Left colon (tissue), 2 donors: ENCODE measurements at places on chromosomes 2 and 18. TPM values are rescaled to one million over a fixed set of nuclear protein-coding genes. Genes with fewer than 3 reads are reported as not detected.
A peak's percentile ranks its signal among the peaks of the same experiment; 100 is the strongest.

DNA sequence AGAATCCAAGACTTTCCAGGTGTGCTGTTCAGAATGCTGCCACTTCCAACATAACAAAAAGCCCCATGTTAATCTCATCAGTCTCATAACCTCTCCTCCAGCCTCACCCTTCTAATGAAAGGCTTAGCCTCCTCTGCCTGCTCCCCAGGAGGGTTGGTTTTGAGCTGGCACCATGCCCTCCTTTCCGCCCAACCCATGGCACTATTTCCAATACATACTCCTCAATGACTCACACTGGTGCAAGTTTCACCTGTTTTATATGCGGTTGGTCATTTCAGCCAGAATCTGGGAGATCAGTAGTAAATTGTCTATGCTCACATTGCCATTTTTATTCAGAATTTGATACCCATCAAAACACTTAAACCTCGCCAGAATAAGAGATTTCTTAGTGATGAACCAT, 157.6 kb upstream of the NRP2 start:
- no peak for DNase-seq

TMEM150A gene
- 10.8 TPM for total RNA-seq

DNA sequence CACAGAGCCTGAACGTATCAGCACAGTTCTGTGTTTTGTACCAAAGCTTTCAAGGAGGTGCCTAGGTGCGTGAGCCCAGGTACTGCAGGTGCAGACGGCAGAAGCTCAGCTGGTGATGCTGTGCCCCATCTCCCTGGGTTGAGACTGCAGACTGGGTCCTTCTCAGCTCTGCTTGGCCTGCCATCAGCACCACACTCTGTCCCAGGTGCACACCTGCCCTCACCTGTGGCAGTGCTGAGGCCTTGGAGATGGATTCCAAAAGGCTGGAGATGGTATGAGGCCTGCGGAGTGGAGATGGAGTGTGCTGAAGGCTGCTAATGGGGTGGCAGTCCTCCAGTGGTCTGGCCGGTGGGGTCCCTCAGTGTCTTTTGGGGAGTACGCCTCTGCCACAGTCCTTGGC, 9.3 kb downstream of the LDLRAD4 start:
- DNase-seq = no peak

FKBP1B gene
- total RNA-seq = 16.5 TPM

- DNase-seq = no peak
These were observed 28.2 kb upstream of the ITGAV start for GRCh38 chr2:186561467-186562208.

- no peak for DNase-seq
These were observed 195.3 kb upstream of the MEIS1 start for GRCh38 chr2:66239655-66240054.

DNA sequence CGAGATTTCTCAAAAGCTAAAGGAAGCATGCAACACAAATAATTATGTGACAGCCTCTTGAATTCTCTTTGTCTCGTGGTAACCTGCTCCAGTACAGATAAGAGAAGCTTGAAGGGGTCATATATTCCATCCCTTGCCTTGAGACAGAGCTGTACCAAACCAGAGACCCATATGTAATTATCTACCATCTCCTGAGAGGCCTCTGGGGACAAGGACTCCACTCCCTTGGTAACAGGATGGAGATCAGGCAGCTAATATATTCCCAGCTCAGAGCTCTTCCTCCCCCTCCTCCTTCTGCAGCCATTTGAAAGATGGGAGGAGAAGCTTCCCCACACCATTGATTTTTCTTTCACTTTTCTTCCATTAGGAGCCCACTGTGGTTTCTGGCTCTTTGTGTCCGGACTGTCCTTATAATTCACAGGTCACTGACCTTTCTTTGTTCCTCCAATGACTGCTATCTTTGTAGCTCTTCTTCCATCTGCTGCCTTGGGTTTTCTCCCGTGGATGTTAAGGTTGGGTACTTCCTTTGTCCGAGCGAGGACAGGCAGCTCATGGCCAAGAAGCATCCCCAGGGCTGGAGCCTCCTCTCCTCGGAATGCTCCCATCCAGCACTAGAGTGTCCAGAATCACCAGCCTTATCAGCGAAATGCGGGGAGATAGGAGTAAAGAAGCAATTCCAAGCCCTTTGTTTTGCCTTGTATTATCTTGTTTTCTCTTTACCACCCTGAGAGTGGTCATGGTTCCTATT, 72.6 kb upstream of the STPG4 start:
- no peak for DNase-seq

- no peak for DNase-seq
These were observed 27.5 kb downstream of the ARL4C start for GRCh38 chr2:234469251-234469845.

- no peak for DNase-seq
These were observed 32.0 kb downstream of the ANKMY1 start for GRCh38 chr2:240525802-240526201.

MAP3K19 gene
- not detected for total RNA-seq

GCG gene
- 55.2 TPM for total RNA-seq

SPP2 gene
- not detected for total RNA-seq

UGT1A4 gene
- total RNA-seq = 4.0 TPM

POTEF gene
- not detected for total RNA-seq

PSMD1 gene
- total RNA-seq = 81.3 TPM

DNA sequence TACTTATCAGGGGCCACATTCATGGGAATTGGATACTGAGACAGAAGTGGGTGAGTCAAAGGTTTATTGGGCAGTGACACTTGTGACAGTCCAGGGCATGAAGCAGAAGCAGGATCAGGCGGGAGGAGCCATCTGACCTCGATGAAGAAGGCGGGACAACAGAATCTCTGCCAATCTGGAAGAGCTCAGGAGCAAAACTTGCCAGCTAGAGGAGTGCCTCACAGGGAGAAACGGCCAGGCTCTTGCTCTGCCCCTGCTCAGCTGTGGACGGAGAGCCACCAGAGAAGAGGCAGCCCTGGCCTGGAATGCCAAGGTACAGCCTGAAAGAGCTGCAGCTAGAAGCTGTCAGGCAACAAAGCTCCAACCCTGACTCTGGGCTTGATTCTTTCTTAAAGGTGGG, 16.9 kb downstream of the DAW1 start:
- peak; percentile 32 for DNase-seq

SDC1 gene
- 159 TPM for total RNA-seq

LYPD1 gene
- 0.28 TPM for total RNA-seq

GRCh38 chr2:218858138-218858445, 1.5 kb upstream of the WNT6 start:
- no peak for DNase-seq

UGT1A8 gene
- total RNA-seq = 25.1 TPM

DNA sequence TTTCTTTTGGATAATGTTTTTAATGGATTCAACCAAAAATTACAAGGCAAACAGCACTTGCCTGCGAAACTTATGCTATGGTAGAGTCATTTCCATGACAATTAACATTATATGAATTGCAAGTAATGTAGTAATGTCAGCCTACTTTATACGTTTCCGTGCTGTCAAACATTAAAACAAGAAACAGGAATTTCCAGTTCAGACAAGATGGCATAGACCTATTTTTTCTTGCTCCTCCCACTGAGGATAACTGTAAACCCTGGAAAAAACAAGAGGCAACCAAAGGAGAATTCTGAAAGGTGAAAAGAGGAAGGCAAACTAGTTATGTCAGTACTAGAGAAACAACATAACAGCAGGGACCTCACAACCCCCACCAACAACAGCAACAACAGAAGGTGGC, 170.7 kb downstream of the DIS3L2 start:
- DNase-seq = no peak

DNA sequence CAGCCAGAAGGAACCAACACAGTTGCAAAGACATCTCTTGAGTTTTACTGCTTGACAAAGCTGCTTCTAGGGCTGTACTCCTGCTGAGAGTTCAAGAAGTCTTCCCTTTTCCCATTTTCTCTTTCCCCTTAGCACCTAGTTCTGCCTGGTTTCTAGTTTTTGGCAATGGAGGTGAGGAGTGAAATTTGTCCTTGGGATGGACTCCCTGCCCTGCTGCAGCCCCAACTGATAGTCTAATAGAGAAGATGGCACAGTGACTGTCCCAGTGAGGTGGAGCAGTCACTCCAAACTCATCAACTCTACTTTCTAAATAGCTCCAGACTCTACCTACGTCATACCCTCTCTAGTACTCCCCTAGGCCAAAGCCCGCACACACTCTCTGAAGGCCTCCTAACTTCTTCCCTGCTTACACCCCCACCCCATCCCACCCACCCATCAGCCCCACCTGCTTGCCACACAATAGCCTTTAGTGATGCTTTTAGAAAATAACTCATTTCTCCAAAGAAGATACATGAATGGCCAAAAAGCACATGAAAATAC, 164.4 kb downstream of the DDX1 start:
- no peak for DNase-seq

DNA sequence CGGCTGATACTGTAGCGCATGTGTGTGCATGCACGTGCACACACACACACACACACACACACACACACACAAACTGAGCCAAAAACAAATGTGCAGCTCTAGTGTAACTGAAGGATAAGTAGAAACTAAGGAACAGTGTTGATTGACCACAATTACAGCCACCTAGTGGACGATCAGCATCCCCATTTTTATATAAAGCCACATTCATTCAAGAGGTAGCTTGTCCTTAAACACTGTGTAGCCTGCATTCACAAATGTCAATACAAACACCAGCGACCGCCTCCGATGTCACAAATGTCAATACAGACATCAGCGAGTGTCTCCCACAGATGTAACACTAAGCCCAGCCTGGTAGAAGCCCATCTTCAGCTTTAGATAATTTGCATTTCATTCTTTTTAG, 167.4 kb downstream of the PTGR3 start:
- no peak for DNase-seq

GRCh38 chr18:44841752-44842587, 161.3 kb downstream of the SETBP1 start:
- DNase-seq = no peak

GRCh38 chr2:171742760-171743159, 55.5 kb downstream of the DYNC1I2 start:
- DNase-seq = no peak

DNA sequence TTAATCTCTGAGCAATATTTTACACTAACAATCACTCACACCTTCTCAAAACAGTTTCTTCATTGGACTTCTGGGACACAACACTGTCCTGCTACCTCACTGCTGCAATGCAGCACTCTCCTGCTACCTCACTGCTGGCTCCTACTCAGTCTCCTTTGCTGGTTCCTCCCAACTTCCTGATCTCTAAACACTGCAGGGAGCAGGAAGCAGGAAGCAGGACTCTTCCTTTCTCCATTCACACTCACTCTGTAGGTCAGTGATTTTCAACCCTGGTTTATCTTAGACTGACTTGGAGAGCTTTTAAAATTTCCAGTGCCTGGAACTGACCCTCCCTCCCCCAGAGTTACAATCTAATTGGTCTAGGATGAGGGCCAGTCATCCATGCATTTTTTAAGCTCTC, 243.4 kb upstream of the RBBP8 start:
- DNase-seq = no peak

- no peak for DNase-seq
These were observed 143.6 kb upstream of the ZNF521 start for GRCh38 chr18:25495606-25496005.

DNA sequence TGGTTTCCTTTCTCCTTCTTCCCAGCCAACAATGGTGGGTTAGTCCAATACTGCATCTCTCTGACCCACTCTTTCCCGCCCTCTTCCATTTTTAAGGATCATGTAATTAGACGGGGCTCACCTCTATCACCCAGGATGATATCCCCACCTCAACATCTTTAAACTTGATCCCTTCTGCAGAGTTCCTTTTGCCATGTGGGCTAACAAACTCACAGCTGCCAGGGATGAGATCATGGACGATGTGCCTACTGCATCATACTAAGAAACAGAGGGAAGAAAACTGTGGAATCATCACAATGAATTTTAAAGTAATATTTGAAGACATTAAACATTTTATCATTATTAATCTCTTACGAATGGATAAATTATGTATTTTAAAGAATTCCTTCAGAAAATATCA, 183.5 kb downstream of the RDH14 start:
- DNase-seq = no peak

DNA sequence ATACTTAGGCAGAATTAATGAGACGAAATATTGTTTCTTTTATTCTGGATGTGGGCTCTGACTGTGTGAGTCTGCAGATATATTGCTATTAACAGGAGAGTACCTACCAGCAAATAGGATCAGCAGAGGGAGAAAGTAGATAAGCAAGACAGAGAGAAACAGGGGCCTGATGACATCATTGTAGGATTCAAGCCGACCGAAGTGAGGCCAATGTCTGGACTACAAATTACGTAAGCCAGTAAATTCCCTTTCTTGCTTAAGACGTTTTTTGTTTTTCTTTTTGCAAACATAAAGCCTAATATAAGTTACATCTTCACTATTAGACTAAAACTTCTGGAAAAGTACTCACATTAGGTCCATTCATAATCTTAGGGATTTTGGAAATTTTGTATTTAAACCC, 21.4 kb upstream of the PTPRM start:
- DNase-seq = no peak

DNA sequence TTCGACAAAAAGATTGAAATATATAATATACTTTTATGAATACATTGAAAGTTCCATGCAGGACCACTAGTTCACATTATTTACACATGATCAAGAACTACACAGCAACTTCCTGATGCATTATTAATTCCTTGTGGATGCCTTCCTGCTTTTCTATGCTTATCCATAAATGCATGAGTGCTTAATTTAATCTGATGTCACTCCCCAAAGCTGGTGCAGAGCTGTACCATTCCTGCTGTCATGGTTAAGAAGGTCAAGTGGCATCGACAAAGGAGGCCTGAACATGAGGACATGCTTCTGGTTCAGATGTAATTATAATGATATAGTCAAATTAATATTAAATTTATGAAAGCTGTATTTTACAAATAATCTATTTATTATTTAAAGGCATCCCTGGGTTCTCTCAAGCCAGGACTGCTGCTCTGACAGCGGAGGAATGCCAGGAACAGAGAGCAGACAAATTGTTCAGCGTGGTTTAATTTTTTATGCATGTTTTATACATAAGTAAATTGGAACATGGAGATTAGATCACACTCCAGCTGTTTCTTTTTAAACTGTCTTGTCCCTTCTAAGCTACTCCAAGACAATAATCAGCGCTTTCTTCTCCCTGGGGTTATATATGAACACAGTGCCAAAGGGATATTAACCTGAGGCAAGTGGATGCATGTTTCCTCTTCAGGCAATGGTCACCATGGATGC, 307.3 kb upstream of the CNTNAP5 start:
- DNase-seq = no peak

- DNase-seq = peak; percentile 20
These were observed 16.7 kb downstream of the CAPN10 start for GRCh38 chr2:240603081-240603835.

DNA sequence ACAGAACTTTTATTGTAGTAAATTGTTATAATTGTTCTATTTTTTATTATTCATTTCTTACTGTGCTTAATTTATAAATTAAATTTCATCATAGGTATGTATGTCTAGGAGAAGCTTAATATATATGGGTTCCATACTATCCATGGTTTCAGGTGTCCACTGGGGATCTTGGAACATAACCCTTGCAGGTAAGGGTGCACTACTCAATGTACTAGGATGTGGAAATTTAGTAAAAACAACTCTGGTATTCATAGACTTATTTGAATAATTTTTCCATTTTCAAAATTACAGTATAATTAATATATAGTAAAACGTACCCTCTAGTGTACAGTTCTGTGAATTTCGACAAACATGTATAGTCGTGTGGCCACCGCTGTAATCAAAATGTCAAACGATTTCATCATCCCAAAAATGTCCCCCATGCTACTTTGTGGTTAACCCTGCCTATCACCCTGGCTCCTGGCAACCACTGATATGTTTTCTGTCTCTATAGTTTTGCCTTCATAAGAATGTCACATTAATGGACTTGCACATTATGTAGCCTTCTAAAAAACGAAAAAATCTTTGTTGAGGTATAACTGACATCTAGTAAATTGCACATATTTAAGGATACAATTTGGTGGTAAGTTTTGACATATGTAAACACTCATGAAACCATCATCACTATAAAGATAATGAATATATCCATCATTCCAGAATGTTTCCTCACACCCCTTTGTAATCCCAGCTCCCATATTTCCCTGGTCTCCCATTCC, 45.7 kb downstream of the ARL5A start:
- no peak for DNase-seq
